ENCODE measurements at places on chromosomes 11 and 22.

DNA sequence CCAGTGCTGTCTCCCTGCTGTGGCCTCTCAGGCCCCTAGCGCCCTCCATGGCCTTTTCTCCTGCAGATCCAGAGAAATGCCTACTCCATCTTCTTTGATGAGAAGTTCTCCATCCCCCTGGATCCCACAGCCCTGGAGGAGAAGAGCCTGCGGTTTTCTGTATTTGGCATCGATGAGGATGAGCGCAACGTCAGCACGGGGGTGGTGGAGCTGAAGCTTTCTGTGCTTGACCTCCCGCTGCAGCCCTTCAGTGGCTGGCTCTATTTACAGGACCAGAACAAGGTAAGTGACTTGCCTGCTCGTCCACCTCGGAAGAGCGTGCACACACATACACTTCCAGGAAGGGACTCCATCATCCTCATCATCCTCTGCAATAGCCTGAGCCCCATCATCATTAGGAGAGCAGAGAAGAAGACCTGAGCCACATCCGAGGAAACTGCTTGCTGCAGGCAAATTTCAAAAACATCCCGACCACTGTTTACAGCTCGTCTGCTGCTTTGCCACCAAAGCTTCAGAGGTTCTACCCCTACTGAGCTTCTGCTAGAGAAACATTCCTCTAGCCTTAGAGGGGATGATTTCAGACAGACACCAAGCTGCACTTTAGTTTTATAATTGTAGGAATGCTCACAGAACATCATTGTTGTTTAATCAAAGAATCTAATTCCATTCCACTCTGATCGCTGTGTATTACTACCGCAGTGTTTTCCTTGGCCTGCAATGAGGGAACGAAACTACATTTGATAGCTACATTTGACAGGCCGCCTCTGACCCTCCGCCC, 12.9 kb upstream of the RHOD start:
- no peak for DNase-seq

DNA sequence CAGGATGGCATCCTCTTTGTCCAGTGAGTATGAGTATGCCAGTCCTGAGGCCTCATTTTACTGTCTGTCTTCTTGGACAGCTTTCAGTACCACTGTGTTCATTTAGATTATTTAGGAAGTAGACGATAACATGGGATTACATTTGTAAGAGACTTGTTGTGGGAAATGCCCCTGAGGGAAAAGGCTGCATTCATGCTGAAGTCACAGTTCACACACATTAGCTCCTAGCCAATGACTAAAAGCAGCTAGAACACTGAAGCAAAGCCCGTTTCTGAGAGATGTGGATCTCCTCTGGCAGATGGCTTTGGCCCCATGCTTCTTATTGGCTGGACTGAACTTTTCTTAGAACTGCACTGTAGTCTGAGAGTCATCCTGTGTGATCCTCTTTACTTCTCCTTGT, 242.4 kb downstream of the FAM76B start:
- no peak for DNase-seq

- no peak for DNase-seq
These were observed 4.8 kb downstream of the MUC5B start for GRCh38 chr11:1227551-1228100.

DNA sequence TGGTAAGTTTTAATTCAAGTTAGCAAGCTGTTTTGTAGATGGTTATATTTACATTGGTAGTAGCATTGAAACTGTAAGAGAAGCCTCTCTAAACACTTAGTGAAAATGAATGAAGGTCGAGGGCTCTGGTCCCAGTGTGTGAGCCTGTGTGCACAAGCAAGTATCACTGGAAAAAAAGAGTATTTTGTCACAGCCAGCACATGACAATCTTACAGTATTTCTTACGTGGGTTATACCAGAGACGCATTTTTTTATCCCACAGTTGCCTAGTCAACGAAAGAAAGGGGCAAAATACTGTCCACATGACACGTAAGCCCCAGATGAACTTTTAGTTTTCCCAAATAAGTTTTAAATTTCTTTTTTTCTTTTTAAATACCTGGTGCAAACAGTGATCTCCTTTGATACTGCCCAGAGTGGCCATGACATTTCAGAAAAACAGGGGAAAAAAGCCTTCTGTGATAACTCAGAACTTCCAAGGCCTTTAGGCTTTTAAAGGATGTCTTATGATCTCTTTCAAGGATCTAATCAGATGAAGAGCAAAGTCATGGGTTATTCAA, 23.5 kb downstream of the RAB38 start:
- no peak for DNase-seq

GRCh38 chr22:19175026-19175601, 3.4 kb downstream of the SLC25A1 start:
- DNase-seq, result no peak

- no peak for DNase-seq
These were observed 7.0 kb downstream of the DERL3 start for GRCh38 chr22:23831781-23832180.

DNA sequence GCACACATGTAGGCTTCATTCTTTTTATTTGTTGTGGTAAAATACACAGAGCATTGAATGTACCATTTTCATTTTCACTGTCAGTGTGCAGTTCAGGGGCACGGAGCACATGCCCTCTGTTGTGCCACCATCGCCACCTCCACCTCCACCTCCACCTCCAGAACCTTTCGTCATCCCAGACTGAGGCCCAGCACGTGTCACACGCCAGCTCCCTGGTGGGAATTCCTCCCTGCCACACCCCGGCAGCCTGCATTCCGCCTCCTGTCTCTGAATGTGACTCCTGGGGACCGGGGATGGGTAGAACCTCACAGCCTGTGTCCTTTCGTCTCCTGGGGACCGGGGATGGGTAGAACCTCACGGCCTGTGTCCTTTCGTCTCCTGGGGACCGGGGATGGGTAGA, 10.9 kb downstream of the GRAMD4 start:
- no peak for DNase-seq

DNA sequence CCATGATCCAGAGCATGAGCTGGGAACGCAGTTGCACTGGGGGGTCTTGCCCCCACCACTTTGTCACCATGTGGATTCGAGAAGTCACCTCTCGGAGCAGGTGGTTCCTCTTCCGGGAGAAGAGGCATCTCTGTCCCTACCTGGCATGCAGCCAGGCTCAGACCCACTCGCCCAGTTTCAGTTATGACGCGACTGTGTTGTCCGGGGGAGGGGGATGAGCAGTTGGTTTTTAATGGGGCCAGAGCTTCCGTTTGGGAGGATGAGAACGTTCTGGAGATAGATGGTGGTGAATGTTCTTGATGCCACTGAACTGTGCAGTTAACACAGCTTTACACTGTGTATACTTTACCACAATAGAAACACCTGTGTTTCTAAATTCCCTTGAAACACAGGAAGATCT, 41.5 kb downstream of the DHCR7 start:
- no peak for DNase-seq

- no peak for DNase-seq
These were observed 1120.5 kb downstream of the BRD1 start for GRCh38 chr22:48706934-48707762.

GRCh38 chr11:78195917-78196560, 7.3 kb downstream of the USP35 start:
- no peak for DNase-seq

- no peak for DNase-seq
These were observed 2.4 kb downstream of the RASD2 start for GRCh38 chr22:35542939-35543516.

DNA sequence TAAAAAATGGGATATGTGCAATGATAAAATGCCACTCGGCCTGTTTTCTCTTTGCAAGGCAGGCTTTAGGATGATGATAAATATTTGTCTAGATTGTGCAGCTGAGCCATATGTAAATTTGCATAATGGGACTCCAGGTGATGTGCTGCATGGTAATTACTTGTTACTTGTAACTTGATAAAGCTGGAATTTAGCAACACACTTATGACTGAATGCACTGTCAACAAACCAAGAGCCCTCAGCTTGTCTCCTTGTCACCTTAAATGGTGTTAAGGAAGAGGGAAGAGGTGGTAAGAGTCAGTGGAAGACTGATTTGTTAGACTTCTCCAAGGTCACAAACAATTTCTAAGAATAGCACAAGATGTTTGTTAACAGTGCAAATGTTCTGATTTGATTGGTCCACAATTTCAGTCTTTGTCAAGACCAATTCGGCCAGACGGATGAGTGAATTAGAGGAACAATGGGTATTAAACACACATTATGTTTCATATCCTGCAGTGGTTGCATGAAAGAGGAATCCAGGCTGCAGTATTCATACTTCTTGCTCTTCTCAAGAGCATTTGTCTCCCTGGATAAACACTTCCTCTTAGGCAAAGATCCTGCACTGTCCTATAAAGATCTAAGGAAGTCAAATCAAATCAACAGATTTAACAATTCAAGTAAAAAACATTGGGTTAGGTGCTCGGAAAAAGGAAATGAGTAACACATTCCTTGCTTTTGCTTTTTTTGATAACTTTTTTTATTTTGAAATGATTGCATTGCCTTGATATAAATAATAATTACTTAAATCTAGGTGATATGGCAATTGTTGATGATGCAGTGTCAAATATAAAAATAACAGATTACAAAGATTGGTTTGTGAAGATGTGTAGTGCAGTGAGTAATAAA, 448.3 kb upstream of the DDI1 start:
- no peak for DNase-seq

DNA sequence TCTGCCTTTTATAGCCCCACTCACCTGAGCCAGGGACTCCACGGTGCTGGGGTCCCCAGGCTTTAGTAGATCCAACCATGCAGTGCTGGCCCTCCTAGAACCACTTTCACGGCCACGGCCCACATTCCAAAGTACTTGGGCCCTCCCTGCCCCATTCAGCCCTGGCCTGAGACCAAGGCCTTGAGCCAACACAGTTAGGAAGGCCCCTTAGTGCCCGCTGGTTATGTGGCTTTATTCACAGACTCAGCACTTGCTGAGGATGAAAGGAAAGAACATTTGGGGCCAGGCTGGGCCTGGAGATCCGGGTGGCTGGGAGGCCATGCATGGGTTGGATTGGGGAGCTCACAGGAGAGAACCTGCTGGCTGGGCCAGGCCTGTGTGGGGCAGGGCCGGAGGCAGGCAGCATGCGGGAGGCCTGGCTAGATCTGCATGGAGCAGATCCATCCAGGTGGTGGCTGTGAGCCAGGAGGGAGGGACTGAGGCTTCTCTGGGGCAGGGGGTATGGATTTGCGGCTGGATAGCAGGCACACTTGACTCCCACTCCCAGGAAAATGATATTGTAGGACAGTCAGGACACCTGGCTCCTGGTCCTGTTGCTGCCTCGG, 12.6 kb downstream of the CHRM1 start:
- no peak for DNase-seq

GRCh38 chr11:114169821-114170220, 110.3 kb downstream of the ZBTB16 start:
- DNase-seq, result no peak

All from activated naive CD8-positive, alpha-beta T cell treated with anti-CD3 and anti-CD28 coated beads for 36 hours (primary cell).